ENCODE measurements at places on chromosomes 4 and X.
A peak's percentile ranks its signal among the peaks of the same experiment; 100 is the strongest.

- DNase-seq = no peak
Measured at GRCh38 chr4:6123116-6123515, 77.2 kb downstream of the JAKMIP1 start.

GRCh38 chrX:148322906-148323305 lies 177.5 kb upstream of the AFF2 start:
- DNase-seq = no peak

DNA sequence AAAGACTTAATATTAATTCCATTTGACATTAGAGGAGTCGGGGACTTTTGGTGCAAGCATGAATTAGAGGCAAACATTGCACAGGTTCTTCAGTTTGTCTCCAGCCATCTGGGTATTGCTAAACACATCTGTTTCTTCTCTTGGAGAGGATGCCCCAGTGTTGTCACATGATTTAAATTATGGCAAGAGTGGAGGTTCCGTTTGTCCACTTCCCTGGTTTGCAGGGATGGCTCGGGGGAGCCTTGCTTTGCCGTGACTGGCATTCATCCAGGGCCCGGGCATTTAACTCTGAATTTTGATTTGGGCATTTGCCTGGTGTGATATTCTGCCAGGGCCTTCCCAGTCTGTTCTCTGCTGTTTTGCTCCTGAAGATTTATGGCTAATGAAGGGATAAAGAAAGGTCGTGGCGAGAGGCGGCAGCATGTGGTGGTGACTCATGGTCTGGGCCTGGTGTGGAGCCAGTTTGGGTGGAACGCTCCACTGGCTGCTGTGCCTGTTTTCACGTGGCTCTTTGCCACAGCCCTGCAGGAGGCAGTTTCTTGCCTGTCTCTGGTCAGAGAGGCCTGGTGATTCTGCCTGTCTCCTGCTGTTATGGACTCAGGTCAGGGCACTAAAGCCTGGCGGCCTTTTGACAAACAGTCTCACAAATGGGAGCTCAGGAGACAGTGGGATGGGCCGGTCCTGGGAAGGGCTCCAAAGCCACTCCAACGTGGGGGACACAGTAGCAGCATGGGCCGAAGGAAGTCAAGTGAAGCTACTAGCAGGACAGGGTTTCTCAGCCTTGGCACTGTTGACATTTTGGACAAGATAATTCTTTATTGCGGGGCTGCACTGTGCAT lies 99.4 kb upstream of the PGRMC2 start:
- DNase-seq = no peak

- DNase-seq = no peak
Measured at GRCh38 chrX:85561231-85561630, 181.8 kb upstream of the POF1B start.

- DNase-seq = no peak
Measured at GRCh38 chr4:185307136-185307950, 88.4 kb downstream of the LRP2BP start.

DNA sequence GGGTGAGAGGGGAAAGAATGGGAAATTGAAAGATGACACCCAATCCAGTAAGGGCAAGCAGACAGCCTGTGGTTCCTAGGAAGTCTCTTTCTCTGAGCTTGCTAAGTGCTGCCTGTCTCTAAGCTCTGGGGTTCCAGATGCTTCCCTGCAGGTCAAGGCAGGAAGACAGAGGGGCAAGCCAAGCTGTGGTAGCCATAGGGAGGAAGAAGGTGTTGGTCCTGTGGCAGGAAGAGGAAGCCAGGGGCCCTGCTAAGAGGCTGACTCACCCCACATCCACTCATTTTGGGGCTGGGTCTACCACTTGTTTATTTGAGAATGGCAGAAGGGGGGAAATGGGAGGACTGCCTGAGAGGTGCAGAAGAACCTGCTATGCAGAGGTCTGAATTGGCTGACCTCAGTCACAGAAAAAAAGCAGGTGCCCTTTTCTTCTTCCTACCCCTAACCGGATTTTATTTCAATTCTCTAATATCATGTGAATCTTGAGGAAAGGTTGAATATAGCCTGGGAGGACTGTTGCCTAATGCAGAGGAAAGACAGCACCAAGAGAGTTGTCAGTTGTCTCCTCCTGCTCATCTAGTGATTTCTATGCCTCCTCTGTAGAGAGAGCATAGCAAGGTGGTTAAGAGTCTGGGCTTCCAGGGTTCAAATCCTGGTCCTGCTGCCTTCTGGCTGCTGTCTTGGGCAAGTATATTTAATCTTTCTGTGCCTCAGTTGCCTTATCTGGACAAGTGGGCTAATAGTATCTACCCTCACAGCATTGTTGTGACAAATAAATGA lies 27.4 kb downstream of the HOPX start:
- DNase-seq = peak; percentile 32

GRCh38 chr4:15719506-15719905 lies 16.6 kb downstream of the BST1 start:
- DNase-seq = no peak

GRCh38 chr4:182695009-182695408 lies 222.2 kb downstream of the DCTD start:
- no peak for DNase-seq

- no peak for DNase-seq
Measured at GRCh38 chrX:39984191-39984956, 113.4 kb downstream of the BCOR start.

- no peak for DNase-seq
Measured at GRCh38 chr4:8229331-8229975, 30.4 kb downstream of the SH3TC1 start.

GRCh38 chr4:147310312-147310711 lies 170.6 kb upstream of the EDNRA start:
- no peak for DNase-seq

GRCh38 chrX:22742174-22742573 lies 257.6 kb upstream of the DDX53 start:
- DNase-seq = no peak

DNA sequence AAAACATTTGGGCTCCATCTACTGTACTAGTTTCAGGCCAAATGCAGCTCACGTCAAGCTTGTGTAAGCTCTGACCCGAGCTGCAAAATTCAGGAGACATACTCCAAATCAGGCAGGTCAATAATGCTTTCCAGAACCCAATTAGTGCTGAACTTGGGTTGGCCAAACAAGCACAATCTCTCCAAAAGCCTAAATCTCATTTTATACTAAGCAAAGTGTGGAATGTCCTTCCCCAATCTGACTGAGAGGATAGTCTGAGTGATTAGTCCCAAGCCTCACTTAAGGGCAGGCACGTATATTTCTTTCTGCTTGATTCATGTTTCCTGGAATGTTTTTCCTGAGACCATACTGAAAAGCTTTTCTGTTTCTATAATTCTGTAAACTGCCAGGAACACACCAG lies 79.9 kb downstream of the NKX6-1 start:
- no peak for DNase-seq

GRCh38 chr4:20075248-20075871 lies 176.3 kb upstream of the SLIT2 start:
- DNase-seq = no peak

DNA sequence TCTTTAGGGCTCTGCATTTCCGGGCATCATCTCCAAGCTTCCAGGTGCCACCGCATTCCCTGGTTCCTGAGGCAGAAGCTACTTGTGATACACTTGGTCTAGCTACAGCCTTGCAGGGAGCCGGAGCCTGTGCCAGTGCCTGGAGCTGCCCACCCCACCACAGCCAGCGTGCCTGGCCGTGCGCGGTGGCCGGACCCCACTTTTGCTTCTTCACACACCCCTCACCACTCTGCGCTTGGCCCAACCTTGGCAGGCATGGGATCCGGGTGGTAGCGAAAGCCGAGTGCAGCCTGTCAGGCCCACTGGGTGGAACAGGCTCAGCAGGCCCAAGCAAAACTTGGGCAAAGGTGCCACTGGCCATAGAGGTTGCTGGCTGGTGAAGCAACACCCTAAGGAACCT lies 823.7 kb downstream of the GLUD2 start:
- DNase-seq = no peak

- no peak for DNase-seq
Measured at GRCh38 chrX:1388651-1389050, 3.3 kb downstream of the SLC25A6 start.

- DNase-seq = no peak
Measured at GRCh38 chr4:38785901-38786402, 3.2 kb upstream of the TLR10 start.

- DNase-seq = no peak
Measured at GRCh38 chr4:138665851-138666250, 349.7 kb upstream of the NOCT start.

- peak; percentile 11 for DNase-seq
Measured at GRCh38 chrX:53481816-53482465, 47.8 kb upstream of the HSD17B10 start.

DNA sequence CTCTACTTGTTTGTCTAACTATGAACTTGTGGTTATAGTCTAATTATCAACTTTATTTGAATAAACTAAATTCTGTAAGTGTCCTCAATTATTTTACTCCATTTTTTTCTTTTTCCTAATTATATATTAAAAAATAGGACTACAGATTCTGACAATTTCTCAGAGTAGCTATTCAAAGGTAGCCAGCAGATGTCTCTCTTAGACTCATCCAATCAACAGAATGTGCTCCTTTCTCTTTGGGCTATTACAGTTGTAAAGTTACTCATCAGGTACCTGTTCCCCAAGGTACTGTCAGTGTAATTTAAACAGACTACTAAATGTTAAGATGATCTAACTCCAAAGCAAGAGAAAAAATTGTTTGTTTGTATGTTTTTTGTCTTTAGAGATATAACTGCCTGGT lies 248.6 kb downstream of the PCDH18 start:
- no peak for DNase-seq

DNA sequence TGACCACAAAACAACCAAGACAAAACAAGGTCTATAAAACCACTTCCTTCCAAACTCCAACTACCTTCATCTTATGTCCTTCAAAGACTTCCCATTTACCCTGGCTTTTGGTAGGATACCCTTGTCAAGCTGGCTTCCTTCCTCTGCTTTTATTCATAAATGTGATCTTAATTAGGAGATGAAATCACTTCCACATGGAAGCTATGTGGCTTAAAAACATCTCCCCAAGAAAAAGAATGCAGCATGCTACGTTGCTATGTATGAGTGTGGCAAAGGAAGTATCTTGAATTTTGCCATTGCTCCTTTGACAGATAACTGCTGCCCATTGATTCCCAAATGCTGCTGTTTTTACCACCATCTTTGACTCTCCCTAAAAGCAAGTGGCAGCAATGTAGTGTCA lies 46.4 kb upstream of the VEGFD start:
- no peak for DNase-seq

- peak; percentile 54 for DNase-seq
Measured at GRCh38 chrX:53071604-53072417, 10.4 kb upstream of the TSPYL2 start.

- DNase-seq = no peak
Measured at GRCh38 chr4:54840430-54840829, 182.7 kb downstream of the KIT start.

- DNase-seq = no peak
Measured at GRCh38 chr4:139642364-139642763, 23.3 kb upstream of the MGST2 start.

DNA sequence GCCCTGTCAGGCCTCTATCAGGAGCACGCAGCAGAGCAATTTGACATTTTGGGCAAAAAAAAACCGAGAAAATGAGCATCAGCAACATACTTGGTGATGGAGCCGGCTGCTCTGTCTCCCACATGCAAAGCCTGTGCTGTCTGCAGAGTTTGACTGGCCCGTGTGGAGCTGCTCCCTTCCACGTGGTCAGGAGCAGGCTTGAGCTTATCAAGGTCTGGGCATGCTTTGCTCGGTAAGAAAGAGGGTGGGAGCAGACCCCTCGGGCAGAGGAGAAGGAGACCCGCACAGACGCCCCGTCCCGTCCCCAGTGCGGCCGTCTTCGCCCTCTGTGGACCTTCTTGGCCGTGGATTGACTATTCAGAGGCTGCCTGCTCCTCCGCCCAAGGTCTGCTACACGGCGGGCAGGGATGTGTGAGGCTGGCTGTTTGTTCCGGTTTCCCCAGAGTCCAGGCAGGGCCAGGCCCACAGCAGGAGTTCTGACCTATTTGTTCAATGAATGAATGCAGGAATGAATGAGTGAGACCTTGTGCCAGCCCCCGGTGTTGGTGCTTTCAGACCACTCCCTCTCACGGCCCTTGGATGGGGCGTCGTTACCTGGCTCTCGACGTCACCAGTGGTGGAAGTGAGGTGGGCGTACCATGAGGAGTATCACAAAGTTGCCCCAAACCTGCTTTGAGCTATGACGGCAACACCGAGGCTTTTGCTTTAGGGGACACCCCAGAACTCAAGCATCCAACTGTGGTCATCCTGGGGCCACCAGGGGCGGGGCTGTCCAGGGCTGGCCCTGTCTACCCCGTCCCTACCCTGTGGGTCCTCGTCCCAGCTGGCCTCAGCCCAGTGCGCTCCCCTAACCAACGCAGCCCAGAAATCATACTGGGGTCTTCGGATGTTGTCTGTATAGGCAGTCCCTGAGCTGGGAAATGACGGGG lies 54.7 kb upstream of the ADRA2C start:
- DNase-seq = no peak

GRCh38 chr4:105147016-105147552 lies 408 bp downstream of the TET2 start:
- no peak for DNase-seq

GRCh38 chrX:113390531-113390930 lies 549.9 kb upstream of the AMOT start:
- DNase-seq = no peak

DNA sequence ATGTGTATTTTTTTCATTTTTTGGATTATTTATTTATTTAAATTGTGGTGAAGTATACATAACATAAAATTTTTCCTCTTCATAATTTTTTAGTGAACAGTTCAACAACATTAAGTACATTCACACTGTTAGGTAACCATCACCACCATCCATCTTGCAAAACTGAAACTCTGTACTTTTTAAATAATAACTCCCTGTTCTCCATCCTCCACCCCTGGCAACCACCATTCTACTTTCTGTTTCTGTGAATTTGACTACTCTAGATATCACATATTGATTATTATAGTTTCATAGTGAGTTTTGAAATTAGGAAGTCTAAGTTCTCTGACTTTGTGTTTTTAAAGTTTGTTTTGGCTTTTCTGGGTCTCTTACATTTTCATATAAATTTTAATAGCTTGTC lies 89.3 kb upstream of the STX18 start:
- DNase-seq = no peak

DNA sequence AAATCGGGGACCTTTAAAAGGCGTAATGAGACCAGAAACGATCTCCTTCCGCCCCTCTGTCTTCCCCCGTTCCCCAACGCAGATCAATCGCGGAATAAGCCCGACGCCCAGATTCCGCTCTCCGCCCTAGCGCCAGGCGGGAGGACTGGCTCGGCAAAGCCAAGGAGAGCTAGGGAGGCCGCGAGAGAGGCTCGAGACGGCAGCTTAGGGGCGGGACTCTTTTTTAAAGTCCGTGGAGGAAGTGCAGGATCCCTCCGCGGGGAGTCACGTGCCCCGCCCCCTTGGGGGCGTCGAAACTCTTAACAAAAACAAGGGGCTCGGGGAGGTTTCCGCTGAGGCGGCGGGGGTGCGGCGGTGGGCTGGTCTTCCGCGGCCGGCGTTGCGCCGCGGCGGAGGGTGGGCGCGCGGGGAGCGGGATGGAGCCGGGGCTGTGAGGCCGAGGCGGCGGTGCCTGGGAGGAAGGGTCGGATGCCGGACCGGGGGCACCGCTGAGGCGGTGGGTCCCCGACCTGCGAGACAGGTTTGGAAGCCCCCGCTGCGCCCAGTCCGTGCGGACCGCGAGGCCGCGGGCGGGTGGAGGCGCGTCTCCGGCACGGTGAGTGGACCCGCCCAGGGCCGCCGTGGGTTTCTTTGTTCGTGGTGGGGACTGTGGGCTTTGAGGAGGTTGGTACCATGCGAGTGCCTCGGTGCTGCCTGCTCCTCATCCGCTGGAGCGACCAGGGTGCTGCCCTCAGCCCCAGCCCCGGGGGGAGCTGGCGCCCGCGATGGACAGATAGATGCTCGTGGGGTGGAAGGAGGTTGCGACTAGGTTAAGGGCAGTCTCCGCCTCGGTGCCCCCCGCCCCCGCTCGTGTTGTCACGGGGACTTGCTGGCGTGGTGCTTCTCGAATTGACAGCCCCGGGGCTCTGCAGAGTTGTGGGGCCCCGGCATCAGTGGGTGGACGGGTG lies at the start of gene CCNG2:
CCNG2 (plus strand) TSS at position 296 of the 947 bp plus-strand sequence. CDS start 1,326 bp downstream, outside the sequence.
- DNase-seq = no peak
